Activated naive CD8-positive, alpha-beta T cell treated with anti-CD3 and anti-CD28 coated beads, Interleukin-2, amount 50 U/mL, for 24 hours (primary cell): ENCODE measurements at places on chromosomes 7 and 10.

GRCh38 chr7:66669088-66669487 lies 40.4 kb downstream of the KCTD7 start:
- no peak for DNase-seq

- DNase-seq = no peak
Measured at GRCh38 chr10:72011468-72011867, 47.3 kb downstream of the CHST3 start.

DNA sequence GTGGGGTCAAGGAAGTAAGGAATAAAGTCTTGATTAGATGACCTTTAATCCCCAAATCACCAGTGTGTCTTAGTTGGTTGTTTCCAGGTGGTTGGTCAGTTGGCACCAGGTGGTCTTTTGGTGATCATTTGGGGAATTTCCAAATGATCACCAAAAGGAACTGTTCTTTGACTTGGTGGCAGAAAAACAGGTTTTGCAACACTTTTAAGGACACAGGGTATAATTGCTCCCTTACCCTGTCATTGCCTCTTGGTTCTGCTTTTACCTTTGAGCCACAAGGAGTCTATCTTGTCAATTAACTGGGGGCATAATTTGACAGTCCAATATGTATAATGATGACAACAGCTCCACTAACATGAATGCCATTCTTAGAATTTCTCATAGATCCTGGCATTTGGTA lies 104.2 kb downstream of the ADK start:
- DNase-seq = no peak

- no peak for DNase-seq
Measured at GRCh38 chr7:25289518-25289917, 61.2 kb upstream of the NPVF start.

DNA sequence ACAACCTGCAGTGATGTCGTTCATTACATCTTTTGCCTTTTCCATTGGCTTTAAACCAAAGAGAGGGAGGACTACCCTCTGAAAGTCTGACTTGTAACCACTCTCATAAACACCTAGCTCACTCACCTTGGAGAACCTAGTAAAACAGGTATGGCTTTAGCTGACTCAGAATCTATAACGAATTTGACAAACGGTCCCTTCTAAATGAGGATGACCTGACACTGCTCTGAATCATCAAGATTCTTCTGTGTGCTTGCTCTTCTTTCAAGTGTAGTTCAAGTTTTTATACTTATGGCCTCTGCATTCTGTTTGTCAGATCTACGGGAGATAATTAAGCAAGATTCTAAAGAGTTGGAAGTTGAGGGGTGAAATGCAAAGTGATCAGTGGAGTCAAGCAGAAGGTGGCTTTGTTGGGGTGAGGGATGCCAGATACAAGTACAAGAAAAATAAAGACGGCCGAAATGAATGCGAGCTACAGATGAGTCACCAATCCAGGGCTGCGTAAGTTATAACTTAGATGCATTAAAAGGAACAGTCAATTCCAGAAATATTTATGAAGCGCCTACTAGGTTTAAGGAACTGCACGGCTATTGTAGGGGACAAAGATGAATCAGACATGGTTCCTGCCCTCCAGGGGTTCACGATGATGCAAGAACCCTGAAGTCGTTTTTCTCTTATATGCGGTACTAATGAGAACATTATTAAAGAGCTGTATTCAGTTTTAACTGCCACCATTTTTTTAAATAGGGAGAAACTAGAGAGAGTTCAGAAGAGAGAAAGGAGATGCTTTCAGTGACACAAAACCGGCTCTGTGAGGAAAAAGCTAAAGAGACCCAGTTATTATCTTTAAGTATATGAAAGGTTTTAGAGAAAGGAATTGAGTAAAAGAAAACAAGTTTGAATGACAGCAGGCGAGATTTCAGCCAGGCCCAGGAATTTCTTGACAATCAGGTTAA lies 6.5 kb downstream of the HIPK2 start:
- DNase-seq = no peak

GRCh38 chr10:52652431-52653262 lies 119.9 kb downstream of the MBL2 start:
- DNase-seq = no peak

DNA sequence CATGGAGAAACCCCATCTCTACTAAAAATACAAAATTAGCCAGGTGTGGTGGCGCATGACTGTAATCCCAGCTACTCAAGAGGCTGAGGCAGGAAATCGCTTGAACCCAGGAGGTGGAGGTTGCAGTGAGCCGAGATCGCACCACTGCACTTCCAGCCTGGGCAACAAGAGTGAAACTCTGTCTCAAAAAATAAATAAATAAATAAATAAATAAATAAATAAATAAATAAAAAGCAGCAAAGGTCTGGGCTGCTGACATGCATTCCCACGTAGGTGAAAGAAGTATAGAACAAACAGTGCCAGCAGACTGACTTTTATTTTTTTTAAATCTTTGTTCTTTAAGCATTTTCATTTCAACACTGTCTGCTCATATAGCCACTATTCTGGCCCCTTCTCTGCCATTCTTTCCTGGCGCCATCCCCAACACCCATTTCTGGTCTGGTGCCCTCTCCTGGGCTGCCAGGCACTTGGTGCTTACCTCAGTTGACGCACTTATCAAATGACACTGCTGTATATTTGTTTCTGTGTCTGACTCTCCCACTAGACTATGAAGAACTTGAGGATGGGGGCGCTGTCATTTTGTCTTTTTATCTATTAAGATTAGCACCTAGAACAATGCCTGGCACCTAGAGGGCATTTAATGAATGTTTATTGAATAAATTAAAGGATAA lies 15.6 kb downstream of the FAM107B start:
- no peak for DNase-seq

DNA sequence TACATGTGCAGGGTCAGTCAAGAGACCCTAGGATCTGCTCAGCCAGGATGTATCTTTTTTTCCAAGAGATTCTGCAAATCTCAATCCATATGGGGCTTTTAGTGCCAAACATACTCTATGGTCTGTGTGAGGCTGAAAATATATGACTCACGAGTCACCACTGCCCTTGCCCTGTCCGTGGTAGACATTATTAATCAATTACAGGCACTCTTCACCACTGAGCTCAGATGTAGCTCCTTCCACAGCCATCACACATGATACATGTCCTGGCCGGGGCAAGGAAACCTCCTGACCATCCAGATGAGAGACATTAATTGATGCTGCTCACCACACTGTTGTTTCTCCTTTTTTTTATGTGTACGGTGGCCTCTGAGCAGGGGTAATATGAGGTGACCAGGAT lies 90.2 kb upstream of the RET start:
- DNase-seq = no peak

DNA sequence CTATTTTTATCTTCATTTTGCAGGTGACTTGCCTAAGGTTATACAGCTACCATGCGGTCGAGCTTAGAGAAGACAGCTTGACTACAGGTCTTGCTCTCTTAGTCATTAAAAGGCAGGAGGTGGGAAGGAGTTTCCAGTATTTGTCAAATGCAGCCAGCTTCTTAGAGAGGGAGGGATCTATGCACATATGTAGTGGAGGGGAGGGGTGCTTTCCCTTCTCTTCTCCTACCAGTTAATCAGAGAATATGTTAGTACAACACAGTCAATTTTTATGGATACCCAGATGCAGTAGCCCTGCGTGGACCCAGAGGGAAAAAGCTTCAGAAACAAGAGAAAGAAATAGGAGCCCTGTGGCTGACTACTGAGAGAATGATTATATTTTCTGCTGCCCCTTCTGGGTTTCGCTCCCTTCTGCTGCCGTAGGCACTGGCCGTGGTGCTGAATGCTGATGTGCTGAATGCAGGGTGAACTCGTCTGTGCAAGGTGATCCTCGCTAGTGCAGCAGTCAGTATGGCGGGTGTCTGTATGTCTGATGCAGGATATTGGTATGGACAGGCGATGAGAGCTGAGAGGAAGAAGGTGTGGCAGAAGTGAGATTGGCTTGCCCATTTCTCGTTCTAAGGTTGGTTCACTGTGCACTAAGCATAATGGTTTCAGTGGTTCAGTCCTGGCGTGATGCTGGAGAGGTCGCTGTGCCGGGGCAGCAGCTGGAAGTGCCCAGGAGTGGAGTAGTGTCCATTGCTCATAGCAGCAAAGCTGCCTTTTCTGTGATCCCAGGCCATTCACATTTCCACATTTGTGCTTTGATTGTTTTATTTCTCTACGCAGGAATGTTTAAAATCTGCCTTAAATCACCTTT lies 189.2 kb upstream of the PODXL start:
- peak; percentile 17 for DNase-seq

DNA sequence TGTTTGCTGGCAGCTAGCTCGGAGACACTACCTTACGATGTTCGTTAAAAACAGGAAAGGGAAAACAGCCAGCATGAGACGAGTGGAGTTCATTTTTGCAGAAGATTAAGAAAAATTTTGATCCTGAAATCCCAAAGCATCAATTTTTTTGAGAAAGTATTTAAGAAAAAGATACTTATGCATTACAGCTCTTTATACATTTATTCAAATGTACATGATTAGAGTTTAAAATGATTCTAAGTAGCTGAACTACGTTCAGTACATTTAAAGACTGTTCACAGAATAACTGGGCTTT lies 34.7 kb downstream of the CNPY1 start:
- no peak for DNase-seq

GRCh38 chr10:124349231-124349995 lies 69.3 kb downstream of the OAT start:
- no peak for DNase-seq

- no peak for DNase-seq
Measured at GRCh38 chr10:62894156-62894555, 78.0 kb upstream of the EGR2 start.

DNA sequence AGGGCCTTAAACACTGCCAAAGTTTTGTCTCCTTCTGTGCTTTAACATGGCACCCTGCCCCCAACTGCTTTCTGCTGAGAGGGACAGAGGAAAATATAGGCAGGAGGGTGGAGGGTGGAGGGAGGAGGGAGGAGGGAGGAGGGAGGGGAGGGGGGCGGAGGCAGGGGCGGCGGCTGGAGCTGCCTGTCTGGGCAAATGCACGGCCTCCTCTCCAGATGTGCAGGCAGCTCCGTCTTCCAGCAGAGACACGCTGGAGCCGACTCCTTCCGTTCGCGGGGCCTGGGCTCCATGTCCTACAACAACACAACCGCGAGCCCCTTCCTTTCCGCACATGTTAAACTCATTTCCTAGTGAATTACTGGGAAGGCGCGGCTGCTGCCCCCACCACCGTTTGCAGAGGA lies 14.2 kb downstream of the EBF3 start:
- DNase-seq = no peak

DNA sequence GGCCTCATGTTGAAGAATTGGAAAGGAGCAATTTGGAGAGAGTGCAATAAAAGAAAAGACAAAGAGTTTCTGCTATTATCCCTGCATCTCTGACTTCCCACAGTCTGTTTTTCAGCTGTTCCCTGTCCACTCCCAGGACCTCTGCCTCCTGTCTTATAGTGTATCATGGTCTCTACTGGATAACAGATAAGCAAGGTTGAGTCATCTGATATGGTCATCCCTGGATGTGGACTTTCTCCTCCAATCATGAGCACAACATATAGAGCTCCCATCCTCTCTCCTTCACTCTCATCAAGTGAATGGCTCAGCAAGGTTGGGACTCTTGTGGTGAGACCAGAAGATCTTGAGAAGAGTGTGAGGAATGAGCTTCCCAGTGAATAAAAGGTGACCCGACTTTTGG lies 123.1 kb downstream of the PLCE1 start:
- no peak for DNase-seq

GRCh38 chr7:15684111-15684800 lies 2.2 kb downstream of the MEOX2 start:
- DNase-seq = no peak

GRCh38 chr7:151693140-151693539 lies 173.4 kb upstream of the RHEB start:
- no peak for DNase-seq

- no peak for DNase-seq
Measured at GRCh38 chr7:157442456-157442855, 105.7 kb downstream of the DNAJB6 start.

DNA sequence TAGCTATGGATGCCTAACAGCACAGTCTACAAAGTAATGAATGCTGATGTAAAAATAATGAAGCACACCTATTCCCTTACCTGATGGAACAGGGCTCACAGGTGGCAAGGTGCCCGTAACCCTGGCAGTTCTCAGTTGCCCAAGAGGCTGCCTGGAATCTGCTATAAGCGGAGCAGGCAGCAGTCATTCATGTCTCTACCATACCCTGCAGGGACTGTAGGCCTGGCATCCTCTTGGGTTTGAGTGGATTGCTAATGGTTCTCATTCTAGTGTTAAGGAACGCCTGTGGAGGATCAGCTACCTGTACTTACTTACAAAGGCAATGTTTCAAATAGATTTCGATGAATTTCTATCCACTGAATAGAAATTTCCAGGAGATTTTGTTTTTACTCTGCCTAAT lies 38.4 kb downstream of the BAIAP2L1 start:
- DNase-seq = no peak

GRCh38 chr10:84876116-84876999 lies 548.0 kb downstream of the CCSER2 start:
- no peak for DNase-seq

- peak; percentile 44 for DNase-seq
Measured at GRCh38 chr10:15744217-15744865, 24.6 kb upstream of the ITGA8 start.

- DNase-seq = no peak
Measured at GRCh38 chr10:29949411-29950011, 109.9 kb downstream of the JCAD start.

DNA sequence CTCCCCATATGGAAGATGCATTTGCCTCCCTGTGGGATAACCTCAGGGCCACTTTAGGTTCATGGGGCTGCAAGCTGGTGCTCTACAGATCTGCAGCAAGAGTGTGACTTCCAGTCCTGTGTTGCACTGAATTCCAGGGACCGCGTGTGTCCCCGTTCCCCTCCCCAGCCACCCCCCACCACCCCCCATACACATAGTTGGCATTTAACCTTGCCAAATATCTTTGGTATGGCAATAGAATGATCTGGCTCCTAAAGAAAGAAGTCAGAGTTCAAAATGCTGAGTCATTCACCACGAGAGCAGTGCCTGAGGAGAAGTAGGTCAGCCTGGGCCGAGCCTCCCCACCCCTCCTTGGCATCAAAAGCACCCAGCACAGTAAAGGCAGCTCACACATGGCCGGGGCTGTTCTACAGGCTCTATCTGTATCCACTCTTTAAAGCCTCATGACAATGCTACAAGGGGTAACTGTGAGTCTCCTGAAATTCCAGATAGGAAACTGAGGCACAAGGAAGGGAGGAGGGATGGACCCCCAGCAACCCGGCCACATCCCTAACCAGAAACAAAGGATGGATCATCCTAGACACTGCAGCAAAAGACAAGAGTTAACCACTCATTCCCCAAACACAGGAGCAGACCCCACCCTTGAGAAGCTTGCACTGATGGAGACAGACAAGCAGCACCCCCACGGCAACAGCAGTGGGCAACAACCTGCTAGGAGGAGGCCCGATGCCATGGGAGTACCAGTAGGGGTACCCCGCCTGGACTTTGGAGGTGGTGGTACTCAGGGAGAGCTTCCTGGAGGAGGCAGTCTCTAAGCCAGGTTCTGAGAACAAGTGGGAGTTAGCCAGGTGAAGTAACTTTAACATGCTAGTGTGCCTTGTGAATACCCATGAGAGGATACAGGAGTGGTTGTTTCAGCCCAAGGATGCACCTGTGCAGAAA lies 70.3 kb upstream of the NANOS1 start:
- no peak for DNase-seq

GRCh38 chr7:47552621-47553020 lies 29.3 kb downstream of the TNS3 start:
- no peak for DNase-seq

GRCh38 chr10:74194999-74195398 lies 44.0 kb downstream of the ADK start:
- no peak for DNase-seq

- DNase-seq = peak; percentile 98
Measured at GRCh38 chr7:158704524-158705233, at the start of gene NCAPG2. NCAPG2 (minus strand) TSS chr7:158704804; CDS start chr7:158701899, 2,905 bp downstream.
